ENCODE measurements at places on chromosomes 1 and 21.

DNA sequence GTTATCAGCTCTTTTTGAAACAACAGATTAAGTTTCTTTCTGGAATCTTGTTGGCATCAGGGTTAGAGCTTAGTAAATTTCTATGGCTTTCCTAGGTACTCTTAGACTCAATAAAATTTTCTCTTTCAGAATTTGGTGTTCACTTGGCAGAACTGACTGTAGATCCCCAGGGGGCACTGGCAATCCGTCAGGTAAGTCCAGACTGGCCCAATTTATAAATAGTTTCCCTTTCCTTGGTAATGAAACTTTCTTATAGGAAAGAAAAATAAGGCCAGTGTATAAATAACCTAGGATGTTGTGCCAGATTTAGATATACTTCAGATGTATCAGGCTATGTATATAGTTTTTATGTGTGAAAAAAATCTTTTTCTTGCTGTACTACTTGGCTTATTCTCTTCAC is 18.2 kb downstream of the IPO9 start:
- no peak for DNase-seq

DNA sequence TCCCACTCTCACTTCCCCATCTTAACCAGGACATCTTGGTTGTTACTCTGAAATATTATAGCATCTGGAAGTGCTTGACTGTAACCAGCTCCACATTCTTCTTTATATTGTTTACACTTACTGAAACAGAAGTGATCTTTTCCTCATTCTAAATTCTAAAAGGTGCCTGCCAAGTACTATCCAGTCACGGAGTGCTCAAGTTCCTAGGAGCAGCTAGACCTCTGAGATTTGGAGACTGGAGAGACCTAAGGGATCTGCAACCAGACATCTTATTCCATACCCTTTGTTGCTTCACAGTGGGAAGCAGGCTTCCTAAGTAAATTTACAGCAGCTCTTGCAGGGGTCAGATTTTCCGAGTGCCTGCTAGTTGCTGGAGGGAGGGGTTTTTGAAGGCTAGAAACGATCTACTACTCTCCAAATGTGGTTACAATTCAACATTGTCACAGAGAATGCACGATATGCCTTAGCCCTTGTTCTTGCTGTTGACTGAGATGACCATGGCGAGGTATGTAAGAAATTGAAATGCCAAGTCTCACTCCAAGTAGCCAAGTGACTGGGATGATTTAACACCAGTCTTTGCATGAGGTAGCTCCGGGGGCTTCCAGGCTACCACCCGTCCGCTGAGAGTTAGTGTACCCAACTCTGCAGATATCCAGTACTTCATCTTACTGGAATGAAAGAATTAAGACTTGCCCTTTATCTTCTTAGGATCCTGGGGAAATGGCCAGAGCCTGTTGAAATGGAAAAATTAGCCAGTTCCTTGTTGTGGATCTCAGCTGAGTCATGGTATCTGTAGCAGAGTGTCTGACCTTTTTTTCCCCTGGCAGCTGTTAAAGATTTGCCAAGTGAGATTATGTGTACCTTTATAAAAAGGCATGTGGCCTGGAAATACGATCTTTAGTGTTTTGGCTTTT is 150.8 kb downstream of the MAST2 start:
- no peak for DNase-seq

DNA sequence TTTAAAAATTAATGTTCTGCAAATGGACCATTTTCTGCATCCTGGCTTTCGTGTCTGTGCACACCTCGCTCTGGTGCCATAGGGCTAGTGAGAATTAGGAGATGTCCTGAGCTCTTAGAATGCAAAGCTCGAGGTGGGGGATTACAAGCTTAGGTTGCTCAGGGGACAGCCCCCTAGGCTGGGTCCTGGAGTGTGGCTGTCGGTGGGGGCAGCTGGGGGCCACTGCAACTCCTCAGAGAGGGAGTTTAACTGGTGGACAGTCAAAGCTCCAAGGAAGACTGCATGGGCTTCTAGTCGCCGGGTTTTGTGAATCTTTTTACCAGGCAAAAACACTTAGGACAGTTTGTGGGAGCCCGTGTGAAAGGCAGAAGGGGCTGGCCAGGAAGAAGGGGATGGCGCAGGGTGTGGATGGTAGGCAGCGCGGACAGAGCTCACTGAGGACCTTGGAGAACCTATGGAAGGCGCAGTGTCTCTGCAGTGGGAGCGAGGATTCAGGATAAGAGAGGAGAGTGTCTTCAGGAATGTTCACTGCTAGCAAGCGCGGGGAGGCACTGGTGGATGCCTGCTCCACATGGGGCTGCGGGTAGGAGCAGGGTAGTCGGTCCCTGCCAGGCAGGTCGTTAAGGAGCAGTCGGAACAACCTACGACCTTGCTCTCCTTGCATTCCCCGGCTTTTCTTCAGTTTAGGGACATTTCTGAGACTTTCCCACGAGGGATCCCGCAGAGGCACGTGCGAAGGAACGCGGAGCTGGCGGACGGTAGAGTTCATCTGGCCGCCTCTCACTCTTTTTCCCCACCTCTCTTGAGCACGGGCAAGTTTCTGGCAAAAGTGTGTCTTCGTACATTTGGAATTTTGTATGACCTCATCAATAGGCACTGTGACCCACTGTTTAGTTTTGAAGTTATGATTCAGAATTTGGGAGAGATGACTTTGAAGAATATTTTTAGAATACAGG is 12.9 kb upstream of the KCNE1 start:
- DNase-seq, result no peak

- no peak for DNase-seq
Observed at GRCh38 chr1:200739702-200740570, 1.2 kb downstream of the CAMSAP2 start.

- DNase-seq, result no peak
Observed at GRCh38 chr1:230195199-230195598, 128.2 kb downstream of the GALNT2 start.

DNA sequence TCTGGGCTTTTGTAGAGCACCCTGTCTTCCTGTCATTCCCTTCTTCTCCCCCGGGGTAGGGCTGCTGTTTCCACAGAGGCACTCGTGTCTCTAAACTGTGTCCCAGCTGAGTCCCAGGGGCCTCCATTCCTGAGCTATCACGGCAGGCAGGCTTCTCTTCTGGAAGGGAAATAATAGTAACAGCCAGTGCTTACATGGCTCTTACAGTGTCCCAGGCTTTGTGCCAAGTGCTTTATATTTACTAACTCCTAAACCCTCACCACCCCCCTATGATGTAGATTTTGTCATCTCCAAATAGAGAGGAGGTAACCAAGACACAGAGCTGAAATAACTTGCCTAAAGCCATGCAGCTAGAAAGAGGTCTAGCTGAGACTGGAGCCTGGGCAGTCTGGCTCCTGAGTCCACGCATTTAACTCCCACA is 1.4 kb upstream of the CELF3 start:
- DNase-seq, result no peak

- DNase-seq, result no peak
Observed at GRCh38 chr1:201793306-201793925, 35.5 kb upstream of the IPO9 start.

- DNase-seq, result peak; percentile 39
Observed at GRCh38 chr1:20640183-20640597, 6.9 kb downstream of the PINK1 start.

GRCh38 chr1:223029985-223030769 is 112.9 kb downstream of the TLR5 start:
- no peak for DNase-seq

GRCh38 chr1:113670650-113671049 is 88.6 kb downstream of the PHTF1 start:
- DNase-seq, result no peak

DNA sequence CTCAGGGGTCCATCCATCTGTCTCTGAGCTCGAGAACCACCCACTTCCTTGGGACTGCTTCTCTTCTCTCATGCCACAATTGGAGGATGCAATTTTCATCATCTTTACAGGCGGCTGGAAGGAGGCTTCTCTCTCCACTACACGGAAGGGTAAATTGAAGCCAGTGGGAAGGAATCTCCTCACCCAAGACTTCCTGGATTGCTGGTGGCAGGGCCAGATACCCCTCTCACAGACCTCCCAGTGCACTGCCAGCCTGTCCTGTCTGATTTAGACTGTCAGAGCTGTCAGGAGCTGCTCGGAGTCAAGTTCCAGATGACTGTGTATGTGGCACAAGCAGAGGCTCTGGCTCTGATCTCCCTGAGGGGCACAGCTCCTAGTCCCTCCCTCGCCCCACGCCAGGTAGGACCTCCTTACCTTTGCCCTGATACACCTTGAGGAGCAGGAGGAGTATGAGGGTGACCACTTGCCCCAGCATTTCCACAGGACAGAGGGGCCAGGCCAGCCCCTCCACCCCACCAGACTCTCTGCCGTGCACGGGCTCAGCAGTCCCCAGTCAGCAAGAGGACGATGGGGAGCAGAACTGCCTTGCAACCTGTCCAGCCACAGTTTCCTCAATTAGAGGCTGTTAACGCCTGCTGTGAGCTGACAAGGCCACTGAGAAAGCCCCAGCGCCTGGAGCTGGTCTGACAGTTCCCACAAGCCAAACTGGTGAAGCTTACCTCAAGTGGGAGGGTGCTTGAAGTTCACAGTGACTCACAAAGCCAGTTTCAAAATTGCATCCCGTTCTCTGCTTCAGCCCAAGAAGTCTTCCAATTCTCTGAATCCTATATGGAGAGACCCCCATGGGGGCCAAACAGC is at the start of gene CD244:
CD244 (minus strand) TSS at position 685 of the 858 bp plus-strand sequence; CDS start at position 475, 210 bp downstream.
- peak; percentile 53 for DNase-seq

DNA sequence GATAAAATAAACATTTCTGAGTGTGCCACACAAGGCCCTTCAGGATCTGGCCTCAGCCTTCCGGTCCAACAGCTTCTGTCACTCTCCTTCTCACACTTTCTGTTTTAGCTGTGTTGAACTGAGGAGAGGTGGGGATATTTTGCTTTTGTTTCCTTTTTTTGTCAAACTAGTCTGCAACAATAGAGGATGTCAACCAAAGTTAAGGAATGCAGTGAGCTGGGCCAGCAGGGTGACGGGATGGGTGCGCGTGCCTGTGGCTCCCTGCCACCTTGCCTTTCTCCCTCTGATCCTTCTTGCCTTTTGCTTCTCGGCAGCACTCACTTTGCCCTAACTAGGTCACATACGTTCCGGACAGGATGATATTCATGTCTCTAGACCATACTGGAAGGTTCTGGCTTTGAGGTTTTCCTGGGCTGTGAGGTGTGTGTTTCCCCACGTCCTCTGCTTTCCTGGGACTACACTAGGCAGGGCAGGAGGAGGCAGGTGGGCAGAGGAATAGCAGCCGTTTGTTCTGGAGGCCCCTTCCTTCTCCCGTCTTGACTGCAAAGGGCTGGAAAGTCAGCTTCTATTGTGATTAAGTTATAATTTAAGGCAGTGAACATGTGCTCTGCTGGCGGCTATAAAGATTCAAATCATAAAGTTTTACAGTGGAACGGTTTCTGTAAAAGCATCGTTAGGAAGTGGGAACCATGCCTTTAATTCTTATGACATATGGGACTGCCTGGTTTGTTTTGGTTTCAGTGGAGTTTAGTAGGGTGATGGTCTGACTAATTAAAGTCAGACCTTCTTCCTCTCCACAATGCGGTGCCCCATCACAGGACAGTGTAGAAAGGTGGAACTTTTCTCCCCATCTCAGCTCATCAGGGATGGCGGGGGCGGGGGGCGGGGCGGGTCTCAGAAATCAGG is 67.8 kb downstream of the RNF220 start:
- no peak for DNase-seq

GRCh38 chr1:12380326-12381249 is 150.8 kb downstream of the VPS13D start:
- no peak for DNase-seq

DNA sequence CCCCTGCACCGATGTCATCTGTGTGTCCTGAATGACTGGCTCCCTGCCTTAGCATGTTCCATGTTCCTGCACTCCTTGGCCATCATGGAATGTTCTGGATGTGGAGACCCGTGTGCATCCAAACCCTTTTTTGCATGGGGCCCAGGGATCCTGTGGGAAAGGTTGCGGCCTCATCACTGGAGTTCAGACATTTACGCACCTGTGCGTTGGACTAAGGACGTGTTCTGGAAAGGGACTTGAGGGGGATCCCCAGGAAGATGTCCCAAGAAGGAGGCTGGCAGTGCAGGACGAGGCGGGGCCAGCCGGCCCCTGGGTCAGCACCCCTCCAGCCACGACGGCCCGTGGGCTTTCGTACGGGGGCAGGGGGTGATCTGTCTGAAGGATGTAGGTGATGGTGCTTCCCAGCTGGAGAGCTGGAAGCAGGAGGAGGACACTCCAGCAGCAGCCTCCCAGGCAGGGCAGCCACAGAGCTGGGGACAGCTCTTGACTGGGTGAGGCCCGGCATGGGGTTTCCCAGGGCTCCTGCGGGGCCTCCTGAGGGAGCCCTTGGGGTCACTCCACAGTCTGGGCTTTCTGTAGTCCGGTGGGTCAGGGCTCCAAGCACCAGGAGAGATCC is 67.2 kb downstream of the SCCPDH start:
- no peak for DNase-seq

DNA sequence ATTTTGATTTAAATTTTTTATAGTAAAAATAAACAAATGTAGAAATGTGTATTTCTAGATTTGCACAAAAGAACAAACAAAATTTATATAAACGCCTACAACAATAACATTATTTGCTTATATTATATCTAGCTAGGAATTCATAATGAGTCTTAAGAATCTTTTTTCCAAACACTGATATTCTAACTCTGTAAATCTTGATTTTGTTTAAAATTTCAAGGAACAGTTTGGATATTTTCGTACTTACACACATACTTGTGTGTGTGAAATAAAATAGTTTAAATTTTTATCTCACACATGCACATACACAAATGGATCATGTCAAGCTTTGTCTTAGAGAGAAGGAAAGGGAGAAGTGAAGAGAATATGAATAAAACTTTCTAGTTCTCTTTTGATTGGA is 868.1 kb downstream of the LTN1 start:
- DNase-seq, result no peak

DNA sequence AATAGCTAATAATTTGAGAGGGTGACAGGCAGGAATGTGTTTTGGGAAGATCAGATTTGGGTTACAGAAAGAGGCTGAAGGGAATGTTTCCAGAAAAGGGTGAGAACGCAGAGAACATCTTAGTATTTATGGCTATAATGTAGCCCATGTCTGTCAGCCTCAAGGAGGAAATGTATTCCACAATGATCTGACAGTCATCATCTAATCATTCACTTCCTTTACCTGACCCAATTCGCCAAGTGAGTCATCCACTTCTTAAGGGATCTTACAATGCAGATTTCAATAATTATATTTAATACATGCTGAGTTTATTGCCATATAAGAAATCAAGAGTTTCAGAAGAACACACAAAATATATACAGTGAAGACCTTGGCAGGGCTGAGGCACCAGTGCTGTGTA is 10.8 kb downstream of the TRIM45 start:
- no peak for DNase-seq

Measured in activated T-cell treated with anti-CD3 and anti-CD28 coated beads for 48 hours (primary cell).